Midbrain (tissue), 1 donor: ENCODE measurements at places on chromosomes 3 and 15.

- no peak for DNase-seq
These were observed 43.1 kb downstream of the BTLA start for GRCh38 chr3:112456147-112456546.

GRCh38 chr3:29511701-29512100, 230.8 kb downstream of the RBMS3 start:
- no peak for DNase-seq

DNA sequence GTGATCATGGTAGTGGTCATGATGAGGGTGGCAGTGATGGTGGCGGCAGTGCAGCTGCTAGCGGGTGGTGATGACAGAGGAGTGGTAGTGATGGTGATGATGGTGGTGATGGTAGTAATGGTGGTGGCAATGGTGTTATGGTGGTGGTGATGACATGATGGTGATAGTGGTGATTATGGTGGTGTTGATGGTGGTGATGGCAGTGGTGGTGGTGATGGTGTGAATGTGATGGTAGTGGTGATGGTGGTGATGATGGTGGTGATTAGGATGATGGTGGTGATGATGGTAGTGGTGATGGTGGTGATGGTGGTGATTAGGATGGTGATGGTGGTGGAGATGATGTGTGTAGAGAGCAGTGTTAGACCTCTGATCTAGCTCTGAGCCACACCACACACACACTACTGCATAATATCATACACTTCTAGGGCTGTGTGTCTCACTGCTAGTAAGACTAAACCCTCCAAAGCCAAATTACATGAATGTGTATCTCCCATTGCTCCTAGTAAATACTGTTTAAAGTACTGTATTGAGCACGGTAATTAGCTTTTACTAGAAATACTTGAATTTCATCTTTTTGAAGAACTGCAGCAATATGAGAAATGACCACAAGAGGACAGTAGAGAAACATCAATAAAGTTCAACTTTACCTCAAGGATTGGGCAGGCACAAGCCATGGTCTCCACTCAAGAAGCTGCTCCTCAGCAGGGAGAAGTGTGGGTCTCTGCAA, 28.8 kb downstream of the TMED3 start:
- DNase-seq, result peak; percentile 14

DNA sequence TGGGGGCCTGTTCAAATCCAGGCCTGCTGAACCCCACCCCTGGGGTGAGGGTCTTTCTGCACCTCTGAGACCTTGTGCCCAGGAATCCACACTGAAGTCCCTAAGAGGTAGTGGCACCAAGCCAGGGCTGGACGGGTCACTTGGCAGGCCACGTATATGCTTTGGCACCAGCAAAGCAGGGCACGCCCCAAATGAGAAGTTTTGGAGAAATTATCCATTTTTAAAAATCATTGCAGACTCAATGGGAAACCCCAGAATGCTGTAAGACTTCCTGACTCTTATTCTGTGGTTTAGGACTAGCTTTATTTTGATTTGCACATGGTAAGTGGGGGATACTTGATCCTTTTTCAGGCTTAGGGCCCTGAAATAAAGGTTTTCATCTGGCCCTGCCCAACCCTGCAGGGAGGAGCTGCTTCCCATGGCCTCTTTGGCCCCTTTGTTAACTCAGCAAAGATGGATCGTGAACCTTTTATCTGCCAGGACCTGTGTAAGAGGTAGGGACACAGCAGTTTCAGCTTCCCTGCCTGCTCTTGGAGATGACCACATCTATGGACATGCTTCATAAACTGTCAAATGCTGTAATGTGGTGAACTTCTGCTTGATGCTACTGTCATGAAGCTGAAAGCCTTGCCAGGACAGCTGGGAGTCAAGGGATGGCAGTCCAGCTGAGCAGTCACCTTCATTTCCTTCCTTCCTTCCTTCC, 88.0 kb downstream of the HMG20A start:
- peak; percentile 7 for DNase-seq

GRCh38 chr3:134357914-134358811, 16.1 kb downstream of the AMOTL2 start:
- no peak for DNase-seq
